ENCODE measurements at places on chromosomes 5 and 9.

GRCh38 chr5:172052450-172053236 lies 46.2 kb upstream of the FBXW11 start:
- DNase-seq: no peak

- DNase-seq: no peak
Measured at GRCh38 chr9:127132921-127133647, 10.6 kb upstream of the ANGPTL2 start.

DNA sequence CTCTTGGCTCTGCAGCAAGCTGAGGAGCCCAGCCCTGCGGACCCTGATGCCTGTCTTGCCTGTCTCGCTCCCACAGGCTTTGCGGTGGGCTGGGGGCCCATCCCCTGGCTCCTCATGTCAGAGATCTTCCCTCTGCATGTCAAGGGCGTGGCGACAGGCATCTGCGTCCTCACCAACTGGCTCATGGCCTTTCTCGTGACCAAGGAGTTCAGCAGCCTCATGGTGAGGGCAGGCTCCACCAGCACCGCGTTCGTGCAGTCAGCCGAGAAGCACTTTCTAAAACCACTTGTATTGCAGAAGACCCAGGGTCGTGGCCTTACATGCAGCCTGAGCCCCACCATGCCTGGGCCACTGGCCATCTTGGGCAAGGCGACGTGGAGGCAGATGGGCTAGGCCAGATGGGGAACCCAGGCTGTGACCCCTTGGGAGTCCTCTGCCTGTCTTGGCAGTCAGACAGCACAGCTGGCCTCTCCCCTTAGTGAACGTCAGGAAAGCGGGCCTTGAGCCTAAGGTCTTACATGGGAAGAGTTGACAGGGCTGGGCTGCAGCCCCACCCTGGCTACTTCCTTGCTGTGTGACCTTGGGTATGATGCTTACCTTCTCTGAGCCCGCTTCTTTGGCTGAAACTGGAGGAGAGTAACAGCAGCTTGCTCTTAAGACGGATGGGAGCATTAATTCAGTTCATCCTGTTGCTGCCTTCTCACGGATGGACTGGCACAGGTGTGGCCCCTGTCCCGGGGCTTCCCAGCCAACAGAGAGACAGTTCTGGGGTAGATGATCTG lies 8.6 kb downstream of the SLC2A8 start:
- DNase-seq: no peak

DNA sequence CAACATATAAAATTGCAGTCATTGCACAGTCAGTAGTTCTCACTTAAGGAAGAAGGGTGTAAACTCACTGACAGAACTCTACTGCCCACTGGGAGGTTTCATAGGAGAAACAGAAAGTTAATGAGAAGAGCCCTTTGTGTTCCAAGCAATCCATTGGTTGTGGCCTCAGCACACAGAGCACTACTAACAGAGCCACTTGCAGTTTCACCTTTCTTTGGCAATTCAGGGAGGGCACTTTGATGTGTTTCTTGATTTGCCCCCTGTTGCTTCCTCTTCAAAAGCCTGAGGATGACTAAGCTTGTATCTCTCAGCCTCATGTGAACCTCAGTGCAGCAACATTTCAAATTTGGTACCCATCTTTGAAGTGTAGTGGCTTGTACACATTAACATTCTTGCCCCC lies 409.4 kb downstream of the DMRTA1 start:
- no peak for DNase-seq

- DNase-seq: no peak
Measured at GRCh38 chr5:45437752-45438151, 258.4 kb downstream of the HCN1 start.

DNA sequence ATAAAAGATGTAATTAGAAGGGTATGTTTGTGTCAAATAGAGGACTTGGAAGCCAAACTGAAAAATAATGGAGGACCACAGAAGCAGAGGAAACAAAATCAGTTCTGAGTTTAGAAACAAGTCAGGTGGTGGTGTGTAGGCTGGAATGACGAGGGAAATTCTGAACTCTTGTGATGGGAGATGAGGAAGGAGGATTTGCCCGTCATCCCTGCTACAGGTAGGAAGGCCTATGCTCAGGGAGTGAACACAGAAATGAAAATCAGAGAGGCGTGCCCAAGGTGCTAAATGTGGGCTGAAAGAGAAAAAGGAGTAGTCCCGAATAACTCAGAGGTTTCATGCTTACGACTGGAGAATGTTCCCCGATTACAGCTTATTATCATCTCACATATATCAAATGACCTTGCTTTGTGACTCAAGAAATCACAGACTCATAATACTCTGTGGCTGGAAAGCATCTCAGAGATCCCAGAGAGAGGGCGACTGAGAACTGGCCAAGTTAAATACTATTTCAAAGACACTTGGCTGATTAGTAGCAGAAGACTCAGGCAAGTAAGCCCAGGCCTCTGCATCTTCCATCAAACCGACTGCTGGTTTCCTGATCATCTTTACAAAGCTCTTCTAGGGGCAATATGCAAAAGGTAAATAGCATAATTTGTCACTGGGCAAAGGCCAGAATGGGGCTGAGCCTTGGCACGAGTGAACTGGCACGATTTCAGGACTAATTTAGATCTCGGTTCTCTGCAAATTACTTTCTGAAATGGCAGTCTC lies 126.0 kb downstream of the SUSD1 start:
- no peak for DNase-seq

DNA sequence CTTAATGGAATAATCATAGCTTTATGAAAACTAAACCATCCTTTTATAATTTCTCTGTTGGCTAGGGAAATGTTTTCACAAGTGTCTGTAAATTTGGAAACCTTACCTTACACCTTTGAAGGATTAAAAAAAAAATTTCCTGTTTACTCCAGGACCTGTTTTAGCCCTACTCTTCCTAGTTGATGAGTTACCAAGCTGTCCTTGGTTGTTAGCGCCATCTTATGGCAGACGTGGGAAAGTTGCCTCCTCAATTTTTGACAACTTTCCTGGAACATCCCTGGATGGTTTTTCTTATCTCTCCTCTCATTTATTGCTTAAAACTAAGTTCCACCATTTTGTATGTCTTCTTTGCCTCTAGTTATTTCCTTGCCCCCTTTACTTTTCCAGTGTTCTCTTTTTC lies 25.7 kb downstream of the ZSWIM6 start:
- DNase-seq: no peak

GRCh38 chr5:129438322-129438721 lies 21.8 kb upstream of the ADAMTS19 start:
- no peak for DNase-seq

GRCh38 chr9:2872250-2872930 lies 28.5 kb upstream of the PUM3 start:
- DNase-seq: peak; percentile 27

DNA sequence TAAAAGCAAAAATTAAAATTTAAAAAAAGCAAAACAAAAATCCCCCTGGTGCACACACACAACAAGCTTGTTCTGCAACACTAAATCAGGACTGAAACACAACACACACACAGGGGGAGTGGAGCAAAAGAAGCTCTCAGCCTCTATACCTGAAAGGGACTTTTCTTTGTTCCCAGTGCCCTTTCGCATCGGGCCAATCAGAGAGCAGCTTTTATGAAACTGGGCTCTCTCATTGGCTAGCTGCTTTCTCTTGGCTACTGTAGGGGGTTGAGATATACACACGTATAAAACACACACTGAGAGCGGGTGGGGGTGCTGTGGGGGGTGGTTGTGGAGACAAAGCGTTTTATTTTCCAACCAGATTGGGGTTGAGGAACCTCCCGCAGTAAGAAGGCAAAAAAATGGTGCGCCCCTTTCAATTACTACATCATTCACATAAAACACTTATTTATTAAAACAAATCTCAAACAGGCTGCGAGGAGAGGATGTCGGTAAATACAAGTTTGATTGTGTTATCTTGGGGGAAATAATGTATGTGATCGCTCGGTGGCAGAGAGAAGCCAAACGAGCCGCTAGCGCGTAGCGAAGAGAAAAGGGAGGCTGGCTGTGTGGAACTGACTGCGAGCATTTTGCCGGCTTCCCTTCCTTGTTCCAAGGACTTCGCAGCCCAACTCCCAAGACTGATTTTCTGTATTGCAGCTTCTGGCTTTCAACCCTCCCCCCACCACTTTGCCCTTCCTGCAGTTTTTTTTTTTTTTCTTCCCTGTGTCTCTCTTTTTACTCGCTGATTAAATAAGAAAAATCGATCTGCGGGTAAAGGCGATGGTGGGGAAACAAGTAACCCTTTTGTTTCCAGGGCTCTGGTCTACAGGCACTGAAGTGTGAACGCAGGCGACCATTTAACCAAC lies 2.5 kb upstream of the ZNF608 start:
- DNase-seq: peak; percentile 80

- DNase-seq: no peak
Measured at GRCh38 chr9:136840877-136841645, 1.2 kb upstream of the AJM1 start.

DNA sequence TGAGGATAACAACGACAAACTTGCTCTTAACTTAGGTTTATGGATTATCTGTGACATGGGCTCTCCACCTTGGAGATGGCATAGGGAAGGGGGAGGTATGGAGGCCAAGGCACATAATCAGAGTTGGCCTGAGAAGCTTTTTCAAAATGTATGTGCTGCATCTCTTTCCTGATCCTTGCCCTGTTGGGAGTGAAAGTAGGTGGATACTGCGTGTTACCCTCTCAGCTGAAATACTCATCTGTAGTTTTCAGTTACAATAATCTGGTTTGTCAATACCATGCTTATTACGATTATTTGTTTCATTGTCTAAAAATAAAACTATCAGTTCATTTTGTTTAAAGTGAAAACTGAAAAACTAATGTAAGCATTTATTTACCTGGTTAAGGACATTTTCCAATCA lies 86.7 kb downstream of the SLC44A1 start:
- no peak for DNase-seq

DNA sequence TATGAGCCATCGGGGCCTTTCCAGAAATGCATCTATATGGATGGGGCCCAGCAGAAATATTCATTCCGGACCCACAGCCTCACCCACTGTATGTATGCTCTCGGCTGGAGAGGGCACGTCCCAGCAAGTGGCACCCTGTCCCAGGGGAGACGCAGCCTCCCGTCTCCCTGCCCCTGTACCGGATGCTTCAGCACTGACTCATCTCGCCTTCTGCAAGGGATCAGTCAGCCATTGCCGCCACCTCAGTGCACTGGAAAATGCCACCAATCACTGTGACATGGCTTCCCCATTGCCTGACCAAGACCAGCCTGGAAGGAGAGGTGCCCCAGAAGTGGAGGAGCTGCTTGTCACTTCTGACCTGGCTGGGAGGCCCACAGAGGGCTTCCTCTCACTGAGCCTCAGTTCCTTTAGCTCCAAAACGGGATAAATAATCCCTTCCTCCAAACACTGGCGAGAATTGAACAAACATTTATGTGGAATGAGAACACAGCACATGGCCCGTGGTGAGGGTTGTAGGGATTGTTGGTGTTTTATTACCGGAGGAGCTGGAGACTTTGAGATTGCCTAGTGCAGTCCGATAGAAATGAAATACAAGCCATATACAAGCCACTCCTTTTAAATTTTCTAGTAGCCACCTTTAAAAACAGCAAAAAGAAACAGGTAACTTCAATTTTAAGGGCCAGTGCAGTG lies 43.9 kb upstream of the ORM1 start:
- DNase-seq: no peak

GRCh38 chr9:29555502-29555901 lies 1982.2 kb upstream of the C9orf72 start:
- DNase-seq: no peak

- peak; percentile 60 for DNase-seq
Measured at GRCh38 chr5:42057254-42057690, 132.2 kb downstream of the FBXO4 start.

DNA sequence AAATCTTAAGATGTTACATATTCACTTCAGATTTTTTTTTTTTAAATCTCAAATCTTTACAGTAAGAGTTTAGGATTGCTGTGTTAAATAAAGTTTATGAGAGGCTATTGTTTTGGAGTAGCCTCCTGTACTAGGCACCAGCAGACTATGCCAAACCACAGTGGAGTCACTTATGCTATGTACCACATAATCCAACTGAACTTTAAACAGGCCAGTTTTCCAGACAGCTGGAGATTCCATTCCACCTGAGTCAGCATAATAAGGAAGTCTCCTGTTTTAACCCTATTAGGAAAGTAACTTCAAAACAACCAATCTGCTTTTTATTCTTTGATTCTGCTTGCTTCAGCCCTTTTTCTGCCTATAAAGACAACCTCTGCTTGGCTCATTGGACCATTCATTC lies 205.2 kb downstream of the CSNK1G3 start:
- no peak for DNase-seq

DNA sequence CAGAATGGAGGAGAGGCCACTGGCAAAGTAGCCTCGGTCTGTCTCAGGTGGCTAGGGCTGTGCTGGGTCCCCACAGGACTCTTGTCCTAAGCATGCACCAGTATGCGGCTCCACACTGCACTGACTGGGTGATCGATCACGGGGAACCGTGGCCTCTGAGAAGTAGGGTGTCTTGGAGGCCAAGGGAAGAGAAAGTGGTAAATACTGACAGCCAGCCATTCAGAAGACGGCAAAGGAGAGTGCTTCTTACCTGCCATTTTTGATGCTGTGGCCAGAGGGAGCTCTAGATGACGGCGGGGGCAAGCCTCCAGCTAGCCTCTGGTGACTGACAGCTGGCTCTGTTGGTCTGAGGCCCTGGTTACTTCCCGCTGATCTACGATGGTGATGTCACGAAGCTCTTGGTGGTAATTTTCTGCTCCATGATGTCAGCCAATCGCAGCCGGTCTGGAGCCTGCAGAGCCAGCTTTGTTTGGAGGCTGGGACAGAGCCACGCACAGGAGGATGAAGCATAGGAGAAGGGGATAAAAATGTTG lies 40.4 kb upstream of the GADD45G start:
- peak; percentile 11 for DNase-seq

DNA sequence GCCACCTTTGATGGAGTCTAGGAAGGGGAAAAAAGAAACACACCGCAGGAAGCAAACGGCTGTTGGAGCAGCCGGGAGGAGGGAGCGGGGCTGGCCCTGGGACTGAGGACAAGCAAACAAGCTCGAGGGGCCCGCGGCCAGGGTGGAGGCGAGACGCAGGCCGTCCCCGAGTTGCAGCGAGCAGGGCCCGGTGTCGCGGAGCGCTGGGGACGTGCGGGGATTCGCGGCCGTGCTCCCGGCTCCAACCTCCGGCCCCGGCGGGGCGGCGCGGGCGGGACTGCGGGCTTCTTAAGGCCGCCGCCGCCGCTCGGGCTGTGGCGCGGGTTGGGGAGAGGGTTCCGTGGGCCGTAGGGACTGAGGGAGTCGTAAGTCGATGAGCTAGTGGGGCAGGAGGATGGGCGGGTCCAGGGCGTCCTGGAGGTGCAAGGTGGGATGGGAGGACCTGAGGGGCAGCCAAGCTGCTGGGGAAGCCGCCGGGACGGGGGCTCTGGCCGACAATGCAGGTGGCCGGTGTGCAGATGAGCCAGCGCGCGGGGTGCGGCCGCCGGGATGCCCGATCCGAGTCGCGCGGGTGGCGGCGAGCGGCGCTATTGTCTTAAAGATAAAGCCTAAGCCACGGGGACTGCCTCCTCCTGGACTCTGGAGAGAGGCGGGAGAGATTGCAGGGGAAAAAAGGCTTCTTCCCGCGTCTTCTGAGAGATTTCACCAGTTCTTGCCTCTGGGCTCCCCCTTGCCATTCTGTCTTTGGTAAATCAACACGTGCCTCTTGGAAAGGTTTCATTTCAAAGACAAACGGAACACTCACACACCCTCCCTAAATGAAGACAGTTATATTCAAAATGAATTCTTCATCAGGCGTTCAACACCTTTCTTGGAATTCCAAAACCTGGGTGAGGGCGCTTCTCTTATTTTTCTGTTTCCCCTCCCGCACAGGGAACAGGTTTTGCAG lies 1.6 kb upstream of the HAPLN1 start:
- no peak for DNase-seq

Measured in CD4-positive, alpha-beta T cell treated with Interleukin-1 beta for 1 hour (primary cell).